ENCODE measurements at places on chromosomes 5 and 9.
A peak's percentile ranks its signal among the peaks of the same experiment; 100 is the strongest.

DNA sequence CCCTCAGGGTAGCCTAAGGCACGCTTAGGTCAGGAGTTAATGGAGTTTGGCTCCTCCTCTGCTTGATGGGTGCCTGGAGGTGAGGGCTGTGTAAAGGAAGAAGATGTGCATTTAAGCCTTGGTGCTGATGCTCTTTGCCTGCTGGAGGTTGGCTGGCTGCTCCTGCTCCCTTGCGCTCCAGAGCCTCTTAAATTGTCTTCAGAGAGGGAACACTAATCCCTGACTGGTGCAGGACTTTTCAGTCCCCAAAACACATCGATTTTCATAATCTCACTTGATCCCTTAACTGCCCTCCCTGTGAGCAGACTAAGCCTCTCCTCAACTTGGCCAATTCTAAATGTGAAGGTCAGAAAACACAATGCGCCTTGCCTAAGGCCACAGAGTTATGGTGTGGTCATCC, 16.2 kb upstream of the TCOF1 start:
- DNase-seq, result no peak

DNA sequence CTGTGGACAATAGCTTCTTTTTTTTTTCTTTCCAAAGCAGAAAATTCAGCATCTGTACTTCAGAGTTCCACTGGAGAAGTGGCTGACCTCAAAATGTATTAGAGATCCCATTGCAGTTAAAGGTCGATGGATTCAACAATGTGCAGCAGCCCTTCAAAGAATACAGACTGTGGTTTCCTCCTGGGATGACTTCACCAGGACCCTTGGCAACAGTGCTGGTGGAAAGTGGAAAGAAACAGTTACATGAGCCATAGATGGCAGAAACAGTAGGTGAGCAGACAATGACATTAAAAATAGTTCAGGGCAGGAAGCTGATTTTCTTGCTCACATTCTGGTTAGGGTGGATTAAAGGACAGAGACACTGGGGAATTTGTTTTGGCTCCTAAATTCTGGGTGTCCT, 62.4 kb downstream of the SLC28A3 start:
- no peak for DNase-seq

DNA sequence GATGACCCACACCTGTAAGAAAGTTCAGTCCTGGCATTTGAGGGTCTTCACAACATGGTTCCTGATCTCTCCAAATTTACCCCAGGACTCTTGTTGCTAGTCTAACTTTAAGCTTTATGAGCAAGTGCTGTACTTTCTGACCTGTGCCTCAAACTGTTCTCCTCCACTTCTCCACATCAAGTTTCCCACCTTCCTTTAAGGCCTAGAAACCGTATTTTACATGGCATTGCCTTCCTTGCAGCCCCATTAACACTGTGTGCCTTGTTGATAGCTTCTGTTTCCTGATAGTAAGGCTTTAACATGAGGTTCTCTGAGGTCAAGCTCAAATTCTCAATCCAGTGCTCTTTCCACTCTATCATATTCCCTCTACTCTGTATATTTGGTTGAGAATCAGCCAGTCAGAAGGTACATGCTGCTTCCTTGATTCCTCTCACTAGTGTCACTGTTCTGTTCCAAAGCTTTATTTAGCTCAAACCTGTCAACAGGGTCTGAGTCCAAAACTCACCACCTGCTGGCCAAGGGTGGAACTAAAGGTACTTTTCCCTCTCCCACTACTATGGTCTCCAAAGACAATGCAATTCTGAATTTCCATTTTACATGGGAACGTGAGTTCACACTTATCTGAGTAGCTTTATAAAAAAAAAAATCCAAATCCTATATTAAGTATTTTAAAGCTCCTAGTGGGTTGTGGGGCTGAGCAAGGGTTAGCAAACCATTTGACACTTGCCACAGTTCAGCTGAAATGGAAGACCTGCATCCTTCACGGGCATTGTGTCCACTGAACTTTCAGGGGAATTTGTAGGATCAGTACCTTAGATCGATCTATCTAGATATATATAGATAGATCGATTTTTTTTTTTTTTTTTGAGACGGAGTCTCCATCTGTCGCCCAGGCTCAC, 21.1 kb downstream of the VCP start:
- DNase-seq, result peak; percentile 20

DNA sequence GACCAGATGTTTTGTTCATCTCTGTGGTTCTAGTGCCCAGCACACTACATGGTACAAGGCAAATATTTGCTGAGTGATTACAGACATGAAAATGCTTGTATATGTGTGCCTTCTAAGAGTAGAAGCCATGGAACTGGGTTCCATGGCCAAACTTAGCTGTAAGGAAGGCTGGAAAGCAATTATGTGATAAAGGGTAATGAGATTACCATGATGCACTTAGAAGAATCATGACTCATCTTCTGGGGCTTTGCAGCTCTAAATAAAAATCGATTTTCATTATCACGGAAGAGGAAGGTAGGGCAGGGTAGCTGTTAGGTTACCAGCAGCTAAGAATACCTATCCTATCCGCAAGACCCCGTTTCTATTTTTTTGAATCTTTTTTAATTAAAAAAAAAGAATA, 28.0 kb downstream of the RFK start:
- DNase-seq, result no peak
